Cardiac septum (tissue), 1 donor: ENCODE measurements at places on chromosomes 3 and 15. TPM values are rescaled to one million over a fixed set of nuclear protein-coding genes. Genes with fewer than 3 reads are reported as not detected.

DNA sequence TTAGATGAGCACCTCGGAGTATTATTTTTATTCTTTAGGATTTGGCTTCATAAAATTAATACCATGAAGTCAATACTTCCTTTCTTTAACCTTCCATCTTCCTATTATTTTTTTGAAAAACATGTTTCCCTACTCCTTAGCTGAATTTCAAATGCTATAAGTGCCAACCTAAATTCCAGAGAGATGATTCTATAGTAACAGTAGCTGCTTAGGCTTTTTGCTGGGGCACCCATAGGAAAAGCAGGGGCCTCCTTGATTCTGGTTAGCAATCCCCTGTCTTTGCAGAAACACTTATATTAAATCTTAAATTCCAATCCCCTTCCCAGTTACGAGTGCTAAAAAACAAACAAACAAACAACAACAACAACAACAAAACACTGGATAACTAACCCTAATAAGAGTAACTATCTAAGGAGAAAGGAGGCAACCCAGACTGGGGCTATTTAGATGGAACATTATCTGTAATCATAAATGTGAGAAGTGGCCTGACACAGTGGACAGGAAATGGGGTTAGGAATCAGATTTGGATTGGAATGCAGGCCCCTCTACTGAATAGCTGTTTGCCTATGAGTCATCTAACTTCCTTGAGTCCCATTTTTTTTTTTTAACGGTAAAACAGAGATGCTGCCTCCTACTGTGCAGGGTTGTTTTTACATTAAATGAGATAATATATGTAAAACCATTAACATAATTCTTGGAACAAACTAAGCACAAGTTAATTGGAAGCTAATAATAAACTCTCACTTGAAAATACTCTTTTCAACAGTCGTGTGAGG lies 148.1 kb downstream of the WDR72 start:
- DNase-seq, result no peak

DNA sequence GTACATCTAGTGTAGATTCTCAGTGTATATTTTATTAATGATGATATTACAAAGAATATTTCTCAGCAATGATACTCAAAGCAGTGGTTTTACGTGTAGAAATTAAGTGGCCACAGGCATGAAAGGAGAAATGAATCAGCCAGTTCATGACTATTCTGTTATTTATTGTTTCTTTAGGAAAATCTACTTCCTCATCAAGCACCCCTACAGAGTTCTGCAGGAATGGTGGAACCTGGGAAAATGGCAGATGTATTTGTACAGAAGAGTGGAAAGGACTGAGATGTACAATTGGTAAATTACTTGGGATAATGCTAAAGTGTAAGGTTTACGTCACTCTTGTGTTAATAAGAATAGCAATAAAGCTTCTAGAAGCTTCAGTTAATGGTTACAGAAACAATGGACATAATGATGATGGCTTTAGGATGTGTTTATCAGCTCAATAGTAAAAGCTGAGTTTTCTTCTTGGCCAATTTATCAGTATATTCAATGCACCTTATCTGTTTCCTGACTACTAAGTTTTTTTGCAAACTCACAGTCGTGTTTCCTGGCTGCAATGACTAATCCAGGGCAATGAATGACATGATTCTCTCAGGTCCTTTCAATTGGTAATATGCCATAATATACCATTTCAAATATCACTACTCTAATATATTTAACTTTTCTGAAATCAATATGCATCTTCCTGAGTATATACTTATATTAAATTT lies 20.2 kb downstream of the ADGRG7 start:
- DNase-seq, result no peak

DNA sequence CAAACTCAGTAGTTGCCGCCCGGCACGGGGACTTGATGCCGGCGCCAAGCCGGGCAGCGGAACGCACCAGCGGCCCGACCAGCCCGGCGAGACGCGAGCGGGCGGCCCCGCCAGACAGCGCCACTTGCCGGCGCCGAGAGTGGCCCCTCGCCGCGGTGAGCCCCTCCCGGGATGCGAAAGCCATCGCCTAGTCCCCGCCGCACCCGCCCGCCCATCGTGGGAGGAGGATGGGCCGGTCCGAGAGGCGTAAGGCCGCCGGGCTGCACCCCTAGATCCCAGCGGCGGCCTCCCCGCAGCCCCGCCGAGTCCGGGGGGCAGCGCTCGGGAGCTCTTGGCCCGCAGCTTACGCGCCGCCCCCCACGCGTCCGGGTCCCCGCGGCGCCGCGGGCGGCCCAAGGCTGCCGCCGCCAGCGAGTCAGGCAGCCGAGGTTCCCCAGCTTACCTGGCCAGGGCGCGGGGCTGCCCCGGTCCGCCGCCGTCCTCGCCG lies 609 bp downstream of the GOLGA8A start:
- DNase-seq, result no peak

DNA sequence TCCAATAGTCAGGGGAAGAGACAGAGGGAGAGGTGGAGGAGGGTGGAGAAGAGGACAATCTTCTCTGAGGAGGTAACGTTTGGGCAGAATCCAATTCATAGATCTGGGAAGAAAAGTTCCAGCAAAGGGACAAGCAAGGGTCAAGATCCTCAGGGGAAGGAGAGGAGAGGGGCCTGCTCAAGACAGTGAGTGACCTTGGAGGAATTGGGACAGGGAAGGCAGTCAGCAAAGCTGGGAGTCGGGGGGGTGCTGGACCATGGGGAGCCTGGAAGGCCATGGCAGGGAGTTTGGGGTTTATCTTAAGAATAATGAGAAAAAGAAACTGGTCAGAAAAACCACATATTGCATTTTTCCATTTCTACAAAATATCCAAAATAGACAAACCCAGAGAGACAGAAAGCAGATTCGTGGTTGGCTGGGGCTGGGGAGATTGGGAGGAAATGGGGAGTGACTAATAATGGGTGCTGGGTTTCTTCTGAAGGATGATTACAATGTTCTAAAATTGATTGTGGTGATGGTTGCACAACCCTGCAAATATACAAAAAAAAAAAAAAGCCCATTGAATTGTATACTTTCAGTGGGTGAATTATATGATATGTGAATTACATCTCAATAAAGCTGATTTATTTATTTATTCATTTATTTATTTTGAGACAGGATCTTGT lies 19.6 kb upstream of the SRP14 start:
- DNase-seq, result no peak

DNA sequence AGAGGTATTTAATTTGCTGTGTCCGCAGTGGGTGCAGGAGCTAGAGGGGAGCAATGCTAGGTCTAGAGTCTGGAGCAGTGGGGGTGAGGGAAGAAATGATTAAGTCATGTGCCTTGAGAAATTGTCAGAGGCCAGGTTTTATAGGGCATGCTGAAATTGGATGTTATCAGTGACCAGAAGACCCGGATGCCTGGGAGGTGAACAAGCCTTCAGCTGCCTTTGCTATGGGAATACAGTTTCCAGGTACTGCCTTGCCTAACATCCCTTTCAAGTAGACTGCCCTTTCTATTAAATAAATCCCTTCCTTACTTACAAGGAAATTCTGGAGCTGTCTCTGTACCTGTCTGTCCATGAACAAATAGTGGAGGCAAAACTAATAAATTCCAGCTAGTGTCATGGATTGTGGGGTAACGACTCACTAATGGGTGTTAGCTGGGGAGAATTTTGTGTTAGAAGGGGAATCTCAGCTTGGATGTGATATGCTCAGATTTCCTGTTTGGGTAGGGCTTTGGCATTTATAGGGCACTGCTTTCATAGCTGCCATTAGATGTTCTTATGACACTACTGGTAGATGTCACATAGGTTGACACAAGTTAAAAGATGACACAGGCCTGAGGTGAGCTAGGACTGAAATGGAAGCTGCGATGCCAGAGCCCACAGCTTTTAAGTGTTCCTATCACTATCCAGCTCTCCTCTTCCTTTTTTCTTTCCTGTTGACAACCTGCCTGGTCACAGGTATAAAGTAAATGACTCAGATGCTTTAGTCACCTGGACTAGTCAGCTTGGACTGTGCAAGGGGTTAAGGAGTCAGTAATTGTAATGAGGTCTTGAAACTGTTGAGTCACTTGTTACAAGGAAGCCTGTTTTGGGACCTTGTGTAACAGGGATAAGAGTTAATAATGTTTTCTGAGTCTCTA lies 21.3 kb downstream of the CHD2 start:
- DNase-seq, result no peak

GRCh38 chr15:51935466-51936104 lies 36.0 kb downstream of the LEO1 start:
- no peak for DNase-seq

DNA sequence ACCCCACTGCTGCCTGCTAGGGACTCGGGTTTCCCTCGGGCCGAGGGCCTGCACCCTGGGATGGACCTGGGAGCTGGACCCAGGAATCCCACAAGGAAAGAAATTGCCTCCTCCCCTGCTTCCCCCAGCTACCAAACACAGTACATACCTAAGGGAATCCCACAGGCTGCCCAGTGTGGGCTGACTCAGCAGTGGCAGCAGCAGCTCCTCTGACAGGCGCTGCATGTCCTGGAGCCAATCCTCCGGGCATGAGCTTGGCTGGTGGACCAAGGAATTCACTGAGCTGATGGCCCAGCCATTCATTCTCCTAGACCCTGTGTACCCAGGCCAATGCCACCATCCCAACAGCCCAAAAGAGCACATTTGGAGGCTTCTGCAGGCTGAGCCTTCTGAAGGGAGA lies 9.5 kb upstream of the LTK start:
- no peak for DNase-seq

GRCh38 chr15:35630532-35630931 lies 84.6 kb upstream of the DPH6 start:
- DNase-seq, result no peak

- DNase-seq, result no peak
Observed at GRCh38 chr15:77022646-77023575, 28.0 kb downstream of the PSTPIP1 start.

DNA sequence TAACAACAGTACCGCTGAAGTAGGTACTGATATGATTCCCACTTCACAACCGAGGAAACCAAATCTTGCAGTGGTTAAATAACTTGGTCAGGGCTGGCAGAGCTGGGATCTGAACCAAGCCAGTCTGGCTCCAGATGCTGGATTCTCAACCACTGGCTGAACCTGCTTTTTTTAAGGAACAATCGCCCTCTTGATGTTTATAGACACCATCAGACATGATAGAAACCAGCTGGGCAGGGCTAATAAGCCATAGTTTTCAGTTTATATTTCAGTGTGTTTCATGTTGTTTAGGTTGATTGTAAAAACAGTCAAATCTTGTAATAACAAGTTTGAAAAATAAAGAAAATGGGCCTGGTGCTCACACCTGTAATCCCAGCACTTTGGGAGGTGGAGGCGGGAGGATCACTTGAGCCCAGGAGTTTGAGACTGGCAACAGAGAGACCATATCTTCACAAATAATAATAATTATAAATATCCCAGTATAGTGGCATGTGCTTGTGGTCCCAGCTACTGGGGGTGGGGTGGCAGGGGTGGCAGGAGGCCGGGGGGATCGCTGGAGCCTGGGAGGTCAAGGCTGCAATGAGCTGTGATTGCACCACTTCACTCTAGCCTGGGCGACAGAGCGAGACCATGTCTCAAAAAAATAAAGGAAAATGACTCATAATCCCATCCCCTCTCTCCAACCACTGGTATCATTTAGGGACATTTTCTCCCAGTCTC lies 36.7 kb downstream of the XYLB start:
- DNase-seq, result no peak

GRCh38 chr3:183638101-183638852 lies 2.9 kb downstream of the KLHL24 start:
- no peak for DNase-seq

- DNase-seq, result no peak
Observed at GRCh38 chr15:43211224-43211735, 9.5 kb downstream of the EPB42 start.

- peak; percentile 78 for DNase-seq
Observed at GRCh38 chr3:45011756-45012508, 14.2 kb upstream of the CLEC3B start.

DNA sequence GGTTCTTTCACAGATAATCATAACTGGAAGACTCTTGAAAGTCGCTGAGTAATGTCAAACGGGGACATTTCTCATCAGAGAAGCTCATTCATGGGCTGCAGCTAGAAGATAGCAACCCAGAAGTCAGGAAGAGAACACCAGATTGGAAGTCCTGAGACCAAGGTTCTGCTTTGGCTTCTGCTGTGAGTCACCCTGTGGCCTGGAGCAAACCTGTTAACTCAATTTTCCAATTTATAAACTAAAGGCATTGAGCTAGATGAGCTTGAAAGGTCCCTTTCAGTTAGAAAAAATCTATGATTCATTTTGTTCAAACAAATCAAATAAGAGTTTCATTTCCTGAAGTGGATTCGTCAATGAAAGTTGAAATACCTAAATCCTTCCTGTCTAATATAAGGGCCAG lies 402.2 kb downstream of the EPHB1 start:
- DNase-seq, result no peak

GRCh38 chr15:77859491-77860060 lies 217.9 kb downstream of the TBC1D2B start:
- DNase-seq, result peak; percentile 55

DNA sequence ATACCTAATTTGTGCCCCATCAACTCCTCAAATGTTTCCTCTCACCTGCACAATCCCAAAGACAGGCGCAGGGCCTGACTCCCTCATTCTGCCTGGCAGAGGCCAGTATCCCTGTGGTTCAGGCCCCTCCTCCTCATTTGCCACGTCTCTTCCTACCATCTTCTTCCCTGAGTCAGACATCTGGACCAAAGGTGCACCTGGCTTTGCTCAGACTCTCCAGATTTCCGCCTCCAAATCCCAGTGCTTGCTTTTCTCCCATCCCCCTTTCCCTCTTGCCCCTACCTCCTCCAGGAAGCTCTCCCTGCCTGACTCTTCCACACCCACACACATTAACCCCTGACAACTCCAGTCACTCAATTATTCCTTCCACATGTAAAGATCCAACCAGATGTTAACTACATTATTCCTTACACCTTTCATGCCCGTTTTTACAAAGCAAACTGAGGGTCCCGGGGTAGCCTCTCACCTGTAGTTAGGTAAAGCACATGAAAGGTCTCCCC lies 19.6 kb downstream of the SEMA7A start:
- DNase-seq, result no peak

DNA sequence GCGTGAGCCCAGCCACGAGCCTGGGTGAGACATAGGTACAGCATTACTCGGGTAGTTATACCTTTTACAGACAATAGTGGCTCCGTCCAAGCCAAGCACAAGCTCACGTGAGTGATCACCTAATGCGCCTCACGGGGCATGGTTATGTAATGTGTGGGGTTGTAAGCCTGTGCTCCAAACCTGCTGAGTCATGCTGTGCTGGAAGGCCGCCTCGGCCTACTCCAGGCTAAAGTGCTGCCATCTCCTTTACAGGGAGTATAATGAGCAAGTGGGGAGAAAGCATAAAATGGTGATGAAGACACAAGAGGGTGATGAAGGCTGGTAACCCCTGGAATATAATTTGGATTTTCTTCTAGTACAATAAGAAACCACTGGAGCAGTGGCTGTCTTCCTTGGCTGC lies 175.8 kb upstream of the STT3B start:
- no peak for DNase-seq

GRCh38 chr15:78051596-78051995 lies 25.9 kb downstream of the TBC1D2B start:
- no peak for DNase-seq

GRCh38 chr3:99012051-99012450 lies 110.6 kb upstream of the DCBLD2 start:
- DNase-seq, result no peak

Gene MFN1
- total RNA-seq, result 49.2 TPM

Gene PLSCR2
- 0.48 TPM for total RNA-seq

Gene AQR
- 13.2 TPM for total RNA-seq

Gene GOLGA8H
- total RNA-seq, result 1.7 TPM

Gene KBTBD8
- 2.9 TPM for total RNA-seq

Gene IL16
- 2.5 TPM for total RNA-seq

Gene HHLA2
- total RNA-seq, result not detected

Gene MNS1
- total RNA-seq, result 2.0 TPM

Gene TUSC7
- not detected for total RNA-seq

Gene UBE2E2
- 48.1 TPM for total RNA-seq
